Foreskin melanocyte (primary cell): ENCODE measurements at places on chromosomes 4 and X.

DNA sequence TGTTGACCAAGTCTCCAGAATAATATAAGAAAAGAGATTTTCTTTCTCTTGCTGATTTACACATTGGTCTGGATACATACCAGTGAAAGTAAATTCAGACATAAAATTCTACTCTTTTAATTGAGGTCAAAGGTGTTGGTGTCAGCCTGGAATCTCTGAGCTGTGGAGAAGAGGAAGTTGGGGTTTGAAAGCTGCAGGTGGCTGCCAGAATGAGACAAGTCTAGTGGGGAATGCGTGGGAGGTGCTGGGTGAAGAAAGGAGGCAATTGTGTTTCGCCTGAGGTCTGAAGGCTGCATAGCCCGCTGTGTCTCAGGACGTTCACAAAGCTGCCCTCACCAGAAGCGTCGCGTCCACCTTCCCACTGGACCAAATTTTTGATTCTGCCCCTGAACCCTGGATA is 31.2 kb downstream of the PHEX start:
- DNase-seq = no peak

DNA sequence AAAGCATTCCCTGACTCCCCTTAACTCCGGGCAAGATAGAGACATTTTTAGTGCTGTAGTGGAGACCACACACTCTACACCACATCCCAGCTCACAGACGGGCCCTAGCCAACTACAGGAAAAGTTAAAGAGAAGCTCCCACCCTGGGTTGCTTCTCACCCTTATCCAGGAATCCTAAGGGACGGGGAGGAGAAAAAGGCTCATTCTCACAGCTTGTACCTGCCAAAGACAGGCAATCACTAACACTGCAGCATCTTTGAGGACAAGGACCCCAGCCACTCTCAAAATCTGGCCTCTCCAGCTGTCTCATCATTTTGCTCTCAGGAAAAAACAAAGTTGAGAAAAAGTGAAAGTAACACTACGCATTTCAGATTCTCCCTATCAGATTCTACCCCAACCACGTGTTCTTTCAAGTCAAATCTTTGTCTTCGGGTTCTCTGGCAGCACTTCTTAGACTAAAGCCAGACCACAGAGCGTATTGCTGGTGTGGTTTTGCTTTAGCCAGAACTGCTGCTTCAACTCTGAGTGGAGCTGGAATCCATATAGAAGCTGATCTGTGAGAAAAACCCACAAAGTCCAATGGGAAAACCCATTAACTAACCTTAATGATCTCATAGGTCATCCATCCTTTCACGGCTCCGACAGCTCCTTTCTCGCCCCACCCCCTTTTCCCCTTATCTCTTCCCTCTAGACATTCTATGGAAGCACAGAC is 605.9 kb upstream of the DIPK2B start:
- peak; percentile 64 for DNase-seq

DNA sequence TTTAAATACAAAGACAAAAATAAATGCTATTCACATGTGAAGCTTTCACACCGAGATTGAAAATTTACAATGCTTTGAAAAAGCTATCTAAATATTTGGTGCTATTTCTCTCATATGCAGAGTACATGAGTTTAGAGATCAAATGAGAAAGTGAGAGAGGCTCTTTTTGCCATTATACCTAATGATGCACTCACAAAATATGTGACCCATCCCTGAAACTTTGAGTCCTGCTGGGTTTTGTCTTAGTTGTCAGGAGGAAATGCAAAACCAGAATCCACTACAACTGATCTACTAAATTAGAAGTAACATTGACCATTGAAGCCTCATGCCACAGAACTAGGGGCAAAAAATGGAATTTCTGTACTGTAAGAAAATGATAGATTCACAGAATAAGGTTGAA is 251.7 kb downstream of the MAPK10 start:
- DNase-seq = no peak

- no peak for DNase-seq
These were observed 73.7 kb upstream of the ACSL1 start for GRCh38 chr4:184899261-184900134.

- DNase-seq = no peak
These were observed 131.7 kb upstream of the VCX3A start for GRCh38 chrX:6666624-6667023.

DNA sequence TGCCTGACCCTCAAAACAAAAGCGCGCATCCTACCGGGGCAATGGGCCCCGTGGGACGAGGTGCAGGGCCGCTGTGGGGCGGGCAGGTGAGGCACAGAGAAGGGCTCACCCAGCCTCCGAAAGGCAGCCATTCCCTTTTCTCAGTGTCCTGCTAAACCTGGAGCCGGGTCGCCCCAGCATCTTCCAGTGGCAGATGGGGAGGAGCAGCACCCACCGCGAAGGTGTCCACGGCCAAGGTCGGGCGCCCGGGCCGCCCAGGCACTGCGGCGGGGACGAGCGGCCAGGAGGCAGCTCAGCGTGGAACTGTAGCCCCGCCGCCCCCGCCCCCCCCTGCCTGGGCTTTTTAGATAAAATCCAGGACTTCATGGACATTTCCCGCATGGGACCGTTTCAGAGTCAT is 19.2 kb upstream of the TLR1 start:
- no peak for DNase-seq

GRCh38 chr4:126715067-126715466 is 917.7 kb upstream of the INTU start:
- DNase-seq = no peak

DNA sequence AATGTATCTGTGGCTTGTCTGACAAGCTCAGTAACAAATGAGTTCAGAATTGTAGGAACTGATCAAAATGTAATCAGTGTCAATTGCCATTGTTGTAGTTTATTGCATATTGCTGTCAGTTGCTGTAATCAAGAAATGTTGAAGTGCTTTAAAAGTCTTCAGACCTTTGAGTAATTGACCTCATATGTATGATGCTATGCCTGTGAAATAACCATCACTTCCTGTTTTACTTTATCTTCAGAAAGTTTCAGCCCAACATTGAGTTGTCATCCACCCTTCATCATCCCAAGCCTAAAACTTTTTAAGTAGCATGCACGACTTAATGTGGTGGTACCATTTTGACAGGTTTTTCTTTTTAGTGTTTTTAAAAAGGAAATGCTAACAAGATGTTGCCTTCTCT is 212.4 kb downstream of the ARHGAP10 start:
- DNase-seq = no peak

GRCh38 chr4:57094832-57095223 is 15.4 kb downstream of the IGFBP7 start:
- no peak for DNase-seq

- DNase-seq = peak; percentile 2
These were observed 16.5 kb upstream of the FGFR3 start for GRCh38 chr4:1776521-1777161.

- peak; percentile 64 for DNase-seq
These were observed 61.1 kb upstream of the VAMP7 start for GRCh38 chrX:155819966-155820491.

DNA sequence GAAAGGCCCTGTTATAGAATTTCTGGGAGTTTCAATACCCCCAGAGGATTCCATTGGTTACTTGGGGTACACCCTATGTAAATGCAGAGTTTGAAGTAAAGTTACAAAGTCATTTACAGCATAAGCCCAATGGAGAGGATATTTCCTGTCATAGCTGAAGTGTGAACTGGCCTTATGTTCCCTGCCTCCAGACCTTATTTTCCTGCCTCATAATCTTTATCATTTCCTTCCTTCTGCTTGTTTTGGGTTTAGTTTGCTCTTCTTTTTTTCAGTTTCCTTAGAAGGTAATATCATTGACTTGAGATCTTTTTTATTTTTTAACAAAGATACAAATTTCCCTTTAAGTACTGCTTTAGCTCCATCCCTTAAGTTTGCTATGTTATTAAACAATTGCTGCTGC is 85.4 kb downstream of the PPEF1 start:
- DNase-seq = no peak

DNA sequence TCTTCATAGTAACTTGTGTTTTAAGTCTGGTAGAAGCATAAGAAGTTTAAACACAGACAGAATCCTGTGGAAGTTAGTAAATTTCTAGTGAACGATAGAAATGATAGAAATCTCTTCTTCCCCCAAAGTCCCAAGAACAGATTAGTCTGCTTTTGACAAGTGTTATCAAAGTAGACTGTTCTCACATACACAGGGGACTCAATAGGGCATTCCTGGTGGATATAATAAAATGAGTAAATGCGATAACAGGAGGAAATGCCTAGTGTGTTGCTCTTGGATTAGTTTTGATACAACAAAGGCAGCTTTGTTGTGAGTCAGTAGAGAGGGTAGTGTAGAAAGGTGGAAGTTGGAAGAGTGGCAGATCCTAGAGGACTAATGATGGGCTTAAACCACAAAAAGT is 43.5 kb downstream of the CLCN3 start:
- peak; percentile 42 for DNase-seq

- no peak for DNase-seq
These were observed 7.9 kb upstream of the PPP3CA start for GRCh38 chr4:101355246-101355645.

GRCh38 chrX:85375333-85375738 is 4.1 kb downstream of the POF1B start:
- peak; percentile 3 for DNase-seq

GRCh38 chr4:186840771-186841301 is 117.2 kb upstream of the FAT1 start:
- no peak for DNase-seq

DNA sequence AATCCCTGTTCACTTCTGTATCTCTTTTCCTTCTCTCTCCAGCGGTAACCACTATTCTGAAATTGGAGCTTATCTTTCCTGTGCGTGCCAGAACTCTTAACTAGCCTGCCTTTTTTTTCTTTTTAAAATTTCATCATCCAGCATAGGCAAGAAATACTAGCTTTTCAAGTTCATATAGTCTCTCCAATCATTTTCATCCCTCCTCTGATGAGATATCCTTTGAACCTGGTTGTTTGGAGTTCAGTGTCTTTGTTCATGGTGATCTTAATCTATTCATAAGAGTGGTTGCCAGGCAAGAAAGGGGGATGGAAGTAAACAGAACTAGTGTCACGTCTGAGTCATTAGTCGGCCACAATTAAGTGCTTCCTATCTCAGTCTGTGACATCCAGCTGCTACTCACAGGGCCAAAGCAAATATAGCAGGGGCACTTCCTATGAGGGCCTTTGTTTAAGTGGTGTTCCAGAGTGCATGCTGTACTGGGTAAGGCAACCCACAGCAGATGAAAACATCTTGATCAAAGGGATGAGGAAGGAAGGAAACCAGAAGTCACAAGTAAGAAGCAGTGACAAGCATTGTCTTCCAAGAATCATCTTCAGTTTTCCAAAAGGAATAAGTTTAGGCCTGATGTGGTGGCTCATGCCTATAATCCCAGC is 56.4 kb upstream of the XIAP start:
- peak; percentile 72 for DNase-seq

DNA sequence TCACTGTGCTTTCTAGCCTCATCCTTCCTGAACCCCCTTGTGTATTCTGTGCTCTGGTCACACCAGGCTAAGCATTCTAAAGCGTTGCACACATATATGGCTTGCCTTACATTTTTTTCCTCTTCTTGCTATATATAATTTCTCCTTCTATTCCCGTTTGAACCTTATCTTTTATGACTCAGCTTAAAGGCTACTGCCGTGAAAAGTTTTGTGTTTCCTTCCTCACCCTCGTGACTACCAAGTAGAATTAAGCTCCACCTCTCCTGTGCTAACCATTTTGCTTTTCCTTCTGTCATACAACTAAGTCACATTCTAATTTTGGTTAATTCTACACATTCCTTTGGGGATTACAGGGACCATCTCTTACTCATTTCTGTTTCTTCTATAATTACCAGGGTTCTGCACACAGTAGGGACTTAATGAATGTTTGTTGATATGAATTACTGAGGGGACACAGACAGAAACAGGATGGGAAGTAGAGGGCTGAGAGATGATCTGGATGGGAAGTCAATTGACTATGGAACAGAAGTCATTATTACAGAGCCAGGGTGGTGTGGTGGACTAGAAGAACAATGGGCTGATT is 67.1 kb downstream of the DOCK11 start:
- no peak for DNase-seq
